ENCODE measurements at places on chromosomes 2 and 18. TPM values are rescaled to one million over a fixed set of nuclear protein-coding genes. Genes with fewer than 3 reads are reported as not detected.

DNA sequence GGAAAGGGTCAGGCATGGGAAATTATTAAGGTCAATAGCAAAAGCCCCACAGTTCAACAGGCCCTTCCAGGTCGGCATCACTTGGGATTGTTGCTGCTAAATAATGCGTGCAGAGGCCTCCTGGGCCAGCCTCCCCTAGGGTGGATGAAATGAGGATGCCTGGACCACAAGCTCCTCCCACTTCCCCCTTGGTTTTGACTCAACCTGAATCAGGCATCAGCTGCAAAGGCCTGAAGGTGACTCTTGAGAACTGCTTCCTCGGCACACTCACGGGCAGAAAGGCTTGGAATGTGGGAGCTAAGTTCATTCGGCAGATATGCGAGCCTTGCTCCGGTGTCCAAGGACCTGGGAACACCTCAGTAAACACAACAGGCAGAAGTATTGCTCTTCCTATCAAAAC, 69.3 kb downstream of the MBP start:
- peak; percentile 18 for DNase-seq

Gene SERPINB7
- 0.27 TPM for total RNA-seq

GRCh38 chr2:62475172-62476011, 30.6 kb downstream of the TMEM17 start:
- no peak for DNase-seq

DNA sequence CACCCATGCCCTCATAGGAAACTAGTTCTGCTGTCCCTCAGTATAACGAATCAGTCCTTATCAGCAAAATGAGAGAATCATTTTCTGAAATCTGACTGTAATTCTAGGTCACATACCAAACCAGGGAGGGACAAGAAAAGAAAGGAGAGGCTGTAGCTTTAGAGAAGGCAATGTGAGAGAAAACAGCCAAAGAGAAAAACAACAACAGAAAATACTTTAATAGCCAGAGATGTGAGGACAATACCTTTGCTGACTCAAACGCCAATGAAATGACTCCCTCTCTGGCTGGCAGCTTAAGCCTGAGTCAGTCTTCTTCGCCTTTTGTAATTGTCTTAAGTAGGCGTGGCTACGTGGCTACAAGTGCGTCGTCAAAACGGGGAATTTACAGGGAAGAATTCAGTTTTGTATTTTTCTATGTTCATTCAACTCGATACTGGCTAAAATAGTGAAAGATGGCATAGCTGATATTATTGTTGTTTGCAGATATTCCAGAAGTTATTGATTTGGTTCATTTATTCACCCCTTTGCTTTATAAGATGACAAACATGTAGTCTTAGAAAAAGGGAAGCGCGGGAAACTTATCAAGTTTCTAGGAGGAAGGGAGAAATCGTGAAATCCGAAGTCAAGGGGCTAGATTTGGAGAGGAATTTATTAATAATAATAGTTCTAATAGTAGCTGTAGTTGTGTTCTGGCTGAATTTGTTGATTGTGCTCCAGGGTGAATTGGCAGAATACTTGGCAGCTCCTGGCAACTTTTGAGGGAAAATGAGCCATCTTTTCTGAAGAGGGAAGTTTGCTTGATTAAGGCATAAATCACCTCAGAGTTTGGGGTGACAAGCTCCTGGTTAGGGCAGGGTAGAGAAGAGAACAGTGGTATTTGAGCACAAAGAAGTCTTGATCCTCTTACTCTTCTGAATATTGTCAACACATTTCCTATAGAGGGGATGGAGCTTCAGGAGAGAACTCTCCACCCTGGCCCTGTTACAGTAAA, at the start of gene IL1A:
Gene IL1A (minus strand): TSS at position 295 of the 991 bp plus-strand sequence. CDS start 723 bp downstream, outside the sequence.
- DNase-seq: peak; percentile 86

DNA sequence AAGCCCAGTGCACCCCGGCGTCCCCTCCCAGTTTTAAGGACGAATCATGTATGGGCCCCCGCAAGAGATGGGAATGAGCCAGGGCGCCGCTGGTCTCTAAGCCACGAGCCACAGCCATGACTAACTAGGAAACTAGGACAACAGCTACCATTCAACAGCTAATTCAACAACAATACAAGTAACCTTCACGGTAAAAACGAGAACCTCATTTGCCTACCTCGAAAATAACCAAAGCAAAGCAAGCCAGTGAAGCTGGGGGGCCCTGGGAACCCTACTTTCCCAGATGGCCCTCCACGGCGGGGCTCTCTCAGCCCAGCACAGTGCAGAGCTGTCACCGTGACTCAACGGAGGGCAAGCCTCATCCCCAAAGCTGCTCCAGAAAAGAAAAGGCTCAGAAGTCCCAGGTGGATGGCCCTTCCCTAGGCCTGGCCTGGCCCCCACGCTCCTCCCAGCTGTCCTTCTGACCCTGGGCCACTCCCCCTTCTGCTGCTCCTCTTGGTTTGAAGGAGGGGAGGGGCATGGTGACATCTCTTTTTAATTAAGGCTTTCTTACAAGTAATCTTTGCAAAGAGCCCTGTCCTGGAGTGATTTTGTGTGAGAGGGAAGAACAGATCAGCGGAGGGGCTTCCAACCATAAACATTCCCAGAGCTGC, 126.3 kb downstream of the HDAC4 start:
- DNase-seq: peak; percentile 64
